Caudate nucleus (tissue), 63 donors: ENCODE measurements at places on chromosomes 5 and 9.

GRCh38 chr9:82588301-82589180 is 474.4 kb downstream of the RASEF start:
- no peak for DNase-seq

DNA sequence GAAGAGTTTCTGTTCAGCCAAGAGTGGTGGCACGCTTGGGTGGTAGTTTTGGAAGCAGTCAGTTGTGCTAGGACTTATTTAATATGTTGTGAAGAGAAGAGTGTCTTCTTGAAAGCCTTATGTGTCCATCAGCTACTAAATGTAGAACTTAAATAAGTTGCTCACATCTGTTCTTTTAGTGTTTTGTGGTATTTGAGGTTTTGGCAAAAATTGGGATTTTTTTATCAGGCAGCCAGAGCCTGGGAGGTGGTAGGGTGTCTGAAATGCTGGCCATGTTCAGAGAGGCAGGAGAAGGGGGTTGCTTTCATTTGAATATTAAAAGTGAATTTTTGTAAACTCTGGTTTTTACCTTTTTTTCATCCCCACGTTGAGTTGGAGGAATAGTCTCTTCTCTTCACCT is 24.2 kb upstream of the ZBTB34 start:
- DNase-seq: no peak

GRCh38 chr9:87859786-87860185 is 22.9 kb upstream of the SPATA31E1 start:
- no peak for DNase-seq

- no peak for DNase-seq
Observed at GRCh38 chr9:25412646-25413045, 265.6 kb downstream of the TUSC1 start.

DNA sequence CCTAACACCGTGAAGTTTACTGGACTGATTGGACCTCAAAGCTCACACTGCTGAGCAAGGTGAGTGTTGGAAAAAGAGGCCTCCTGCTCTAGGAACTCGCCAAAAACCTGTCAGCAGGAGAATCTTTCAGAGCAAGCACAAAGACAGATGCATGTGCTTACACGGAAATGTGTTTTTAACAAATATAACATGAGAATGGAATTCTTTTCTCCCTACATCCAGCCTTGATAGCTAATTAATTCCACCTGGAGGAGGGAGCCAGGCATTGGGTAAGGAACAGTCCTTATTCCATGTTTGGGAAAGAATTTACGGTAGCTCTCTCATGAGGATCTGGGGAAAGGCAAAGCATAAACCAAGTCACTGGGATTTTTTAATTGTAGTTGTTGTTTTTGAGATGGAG is 98.8 kb downstream of the KLF4 start:
- DNase-seq: no peak

DNA sequence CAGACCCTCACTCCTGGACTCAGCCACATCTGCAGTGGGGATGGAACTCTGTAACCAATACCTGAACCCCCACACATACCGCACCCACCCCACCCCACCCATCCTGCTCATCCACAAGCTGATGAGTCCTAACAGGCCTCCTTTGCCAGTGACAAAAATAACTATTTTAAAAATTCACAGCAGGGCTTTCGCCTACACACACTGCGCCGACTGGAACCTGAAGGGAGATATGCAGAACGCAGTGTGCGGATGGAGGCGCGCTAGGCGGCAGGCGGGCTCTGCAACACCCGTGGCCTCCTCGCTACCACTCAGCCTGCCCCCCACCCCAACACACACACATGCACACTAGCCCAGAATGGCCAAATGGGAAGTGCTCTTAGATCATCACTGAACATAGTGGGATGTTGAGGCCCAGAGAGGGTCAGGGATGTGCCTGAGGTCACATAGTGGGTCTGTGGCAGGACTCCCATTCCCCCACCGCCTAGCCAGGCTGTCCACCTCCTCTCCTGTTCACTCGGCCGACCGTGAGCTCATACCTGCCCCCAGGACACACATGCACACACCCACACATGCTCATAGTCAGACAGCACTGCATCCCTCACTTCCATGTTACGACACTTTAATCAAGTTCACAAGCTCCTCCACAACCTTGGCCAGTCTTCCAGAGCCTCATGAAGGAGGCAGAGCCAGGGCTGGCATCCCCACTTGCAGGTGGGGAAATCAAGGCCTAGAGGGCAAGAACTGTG is 6.3 kb upstream of the CAMK2A start:
- DNase-seq: no peak

GRCh38 chr5:151157426-151158286 is at the start of gene ANXA6:
Gene ANXA6, minus strand, starts transcription at chr5:151157779. Its CDS starts 9,878 bp downstream, at chr5:151147901.
- DNase-seq: peak; percentile 64
